ENCODE measurements at places on chromosomes 11 and 22. TPM values are rescaled to one million over a fixed set of nuclear protein-coding genes. Genes with fewer than 3 reads are reported as not detected.
A peak's percentile ranks its signal among the peaks of the same experiment; 100 is the strongest.

DNA sequence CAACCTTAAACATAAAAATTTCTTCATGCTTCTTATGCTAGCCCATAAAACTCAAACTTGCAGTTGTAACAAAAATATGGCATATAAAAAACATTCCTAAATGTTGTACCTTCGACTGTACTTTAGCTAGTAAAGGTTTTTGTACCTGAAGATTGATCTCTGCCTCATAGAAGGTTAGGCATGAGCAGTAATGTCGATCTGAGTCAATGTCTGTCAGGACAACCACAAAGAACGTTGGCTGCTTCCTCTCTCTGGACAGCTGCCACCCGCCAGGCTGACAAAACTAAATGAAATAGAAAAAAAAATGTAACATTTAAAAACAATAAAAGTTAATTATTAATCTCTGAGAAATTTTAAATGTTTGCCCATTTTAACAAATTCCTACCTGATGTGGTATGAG, 251.3 kb downstream of the SBF2 start:
- peaks cover 3% of the 10 kb centered on the region for H3K4me1 ChIP-seq
- H3K36me3 ChIP-seq = no peaks in the 10 kb centered on the region
- no peaks in the 10 kb centered on the region for H3K27me3 ChIP-seq
- no peak overlapping the region for H3K27ac ChIP-seq

- no peaks in the 10 kb centered on the region for H3K27me3 ChIP-seq
- H3K4me3 ChIP-seq = peak overlapping the region; percentile 52
Observed at GRCh38 chr22:29580200-29580810, 608 bp downstream of the NIPSNAP1 start.

DNA sequence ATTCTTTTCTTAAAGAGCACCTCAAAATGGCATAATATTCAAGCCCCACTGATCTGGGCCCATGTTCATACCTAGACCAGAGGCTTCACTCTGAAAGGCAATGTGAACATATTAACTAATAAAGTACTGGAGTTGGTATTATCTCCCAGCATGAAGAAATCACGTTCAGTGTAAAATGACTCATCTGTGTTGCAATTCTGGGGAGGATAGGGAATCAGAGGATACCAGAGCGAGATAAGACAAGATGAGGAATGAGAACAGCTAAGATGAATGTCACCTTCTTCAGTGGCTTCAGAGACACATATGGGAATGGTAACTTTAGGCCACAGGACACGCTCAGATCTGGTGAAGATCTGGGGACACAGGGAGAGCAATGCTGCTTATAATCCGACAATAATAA, 121.1 kb downstream of the NTM start:
- H3K36me3 ChIP-seq = no peaks in the 10 kb centered on the region
- no peak overlapping the region for H3K27ac ChIP-seq
- H3K4me1 ChIP-seq = peaks cover 7% of the 10 kb centered on the region
- H3K4me3 ChIP-seq = no peak overlapping the region
- no peaks in the 10 kb centered on the region for H3K27me3 ChIP-seq

- H3K4me1 ChIP-seq = no peaks in the 10 kb centered on the region
- no peaks in the 10 kb centered on the region for H3K27me3 ChIP-seq
- H3K4me3 ChIP-seq = no peak overlapping the region
- H3K36me3 ChIP-seq = no peaks in the 10 kb centered on the region
Observed at GRCh38 chr11:40027720-40028119, 1431.7 kb downstream of the LRRC4C start.

DNA sequence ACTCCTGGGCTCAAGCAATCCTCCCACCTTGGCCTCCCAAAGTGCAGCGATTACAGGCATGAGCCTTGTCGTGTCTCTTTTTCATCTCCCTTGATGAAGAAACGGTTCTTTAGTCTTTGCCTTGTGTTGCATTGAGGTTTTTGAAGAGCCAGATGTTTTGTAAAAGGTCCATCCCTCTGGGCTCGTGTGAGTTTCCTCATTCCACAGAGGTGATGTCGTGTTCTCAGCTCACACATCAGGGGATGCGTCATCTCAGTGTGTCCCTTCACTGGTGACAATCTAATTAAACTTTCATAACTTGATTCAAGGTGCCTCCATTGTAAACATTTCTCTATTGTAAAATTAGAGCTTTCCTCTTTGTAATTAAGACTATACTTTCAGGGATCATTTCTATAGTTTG, 29.7 kb upstream of the TEF start:
- no peak overlapping the region for H3K4me3 ChIP-seq
- H3K4me1 ChIP-seq = no peaks in the 10 kb centered on the region
- H3K36me3 ChIP-seq = no peaks in the 10 kb centered on the region
- no peak overlapping the region for H3K27ac ChIP-seq

GRCh38 chr11:73193251-73194033, 24.6 kb upstream of the P2RY2 start:
- H3K27me3 ChIP-seq = no peaks in the 10 kb centered on the region
- H3K4me1 ChIP-seq = no peaks in the 10 kb centered on the region
- no peaks in the 10 kb centered on the region for H3K36me3 ChIP-seq
- no peak overlapping the region for H3K4me3 ChIP-seq

GRCh38 chr11:120811731-120812130, 212.2 kb upstream of the TBCEL start:
- H3K4me1 ChIP-seq = no peaks in the 10 kb centered on the region
- DNase-seq = no peak
- peaks cover 3% of the 10 kb centered on the region for H3K27me3 ChIP-seq
- H3K27ac ChIP-seq = no peak overlapping the region

LZTR1 gene
- 56.2 TPM for polyA plus RNA-seq

DNAJB7 gene
- 0.02 TPM for polyA plus RNA-seq

DNA sequence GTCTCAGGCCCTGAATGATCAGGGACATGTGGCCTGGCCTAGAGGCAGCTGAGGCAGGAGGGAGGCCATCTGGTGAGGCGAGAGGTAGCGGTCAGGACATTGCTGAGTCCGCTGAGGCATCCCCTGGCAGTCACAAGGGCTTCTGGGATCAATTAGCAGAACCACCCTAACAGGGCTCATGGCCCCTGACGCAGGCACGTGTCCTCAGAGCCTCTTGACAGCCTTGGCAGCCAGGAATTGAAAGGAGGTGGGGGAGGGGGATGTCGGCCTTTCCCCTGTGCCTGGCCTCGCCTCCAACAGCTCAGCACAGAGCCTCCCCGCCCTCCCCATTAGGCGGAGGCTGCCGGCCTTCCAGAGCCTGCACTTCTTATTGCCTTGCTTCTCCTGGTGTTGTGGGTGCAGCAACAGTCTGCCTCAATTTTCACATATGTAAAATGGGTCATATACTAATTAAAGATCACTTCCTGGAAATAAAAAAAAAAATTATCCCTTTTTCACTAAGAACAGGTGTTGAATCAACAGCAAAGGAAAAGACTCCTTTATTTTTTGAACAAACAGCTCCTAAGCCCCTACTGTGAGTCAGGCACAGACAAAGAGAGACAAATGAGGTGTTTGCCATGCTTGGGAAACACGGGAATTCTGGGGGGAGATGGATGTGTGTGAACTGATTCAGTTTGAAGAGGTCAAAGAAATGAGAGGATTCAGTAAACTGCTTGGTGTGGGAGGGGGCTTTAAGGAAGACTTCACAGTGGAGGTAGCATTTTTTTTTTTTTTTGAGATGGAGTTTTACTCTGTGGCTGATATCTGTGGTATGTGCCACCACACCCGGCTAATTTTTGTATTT, 55.3 kb downstream of the NFAM1 start:
- no peak overlapping the region for H3K27ac ChIP-seq
- H3K4me3 ChIP-seq = no peak overlapping the region
- H3K36me3 ChIP-seq = no peaks in the 10 kb centered on the region
- DNase-seq = no peak
- no peaks in the 10 kb centered on the region for H3K4me1 ChIP-seq

GRCh38 chr11:93028960-93029522, 59.6 kb downstream of the MTNR1B start:
- DNase-seq = no peak
- no peaks in the 10 kb centered on the region for H3K4me1 ChIP-seq
- H3K4me3 ChIP-seq = no peak overlapping the region
- no peaks in the 10 kb centered on the region for H3K27me3 ChIP-seq

ANKK1 gene
- 0.92 TPM for polyA plus RNA-seq

- no peak overlapping the region for H3K4me3 ChIP-seq
- no peak overlapping the region for H3K27ac ChIP-seq
- DNase-seq = no peak
- H3K27me3 ChIP-seq = no peaks in the 10 kb centered on the region
Observed at GRCh38 chr11:65002706-65003105, 5.9 kb upstream of the BATF2 start.

GRCh38 chr11:8823174-8823742, 87.7 kb upstream of the AKIP1 start:
- H3K4me1 ChIP-seq = no peaks in the 10 kb centered on the region
- H3K27ac ChIP-seq = no peak overlapping the region
- H3K27me3 ChIP-seq = no peaks in the 10 kb centered on the region
- no peak for DNase-seq

Data from pancreas (tissue), 10 donors.